ENCODE measurements at places on chromosomes 4 and X.

DNA sequence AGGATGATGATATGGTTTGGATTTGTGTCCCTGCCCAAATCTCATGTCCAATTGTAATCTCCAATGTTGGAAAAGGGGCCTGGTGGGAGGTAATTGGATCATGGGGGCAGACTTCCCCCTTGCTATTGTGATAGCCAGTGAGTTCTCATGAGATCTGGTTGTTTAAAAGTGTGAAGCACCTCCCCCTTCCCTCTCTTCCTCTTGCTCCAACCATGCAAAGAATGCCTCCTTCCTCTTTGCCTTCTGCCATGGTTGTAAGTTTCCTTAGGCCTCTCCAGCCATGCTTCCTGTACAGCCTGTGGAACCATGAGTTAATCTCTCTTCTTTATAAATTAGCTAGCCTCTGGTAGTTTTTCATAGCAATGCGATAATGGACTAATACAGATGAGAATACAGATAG, 19.7 kb upstream of the ALG13 start:
- no peak for DNase-seq

GRCh38 chrX:103685396-103685795, 1.1 kb downstream of the MORF4L2 start:
- no peak for DNase-seq

GRCh38 chr4:76993787-76994641, 44.5 kb downstream of the SEPTIN11 start:
- DNase-seq = no peak

DNA sequence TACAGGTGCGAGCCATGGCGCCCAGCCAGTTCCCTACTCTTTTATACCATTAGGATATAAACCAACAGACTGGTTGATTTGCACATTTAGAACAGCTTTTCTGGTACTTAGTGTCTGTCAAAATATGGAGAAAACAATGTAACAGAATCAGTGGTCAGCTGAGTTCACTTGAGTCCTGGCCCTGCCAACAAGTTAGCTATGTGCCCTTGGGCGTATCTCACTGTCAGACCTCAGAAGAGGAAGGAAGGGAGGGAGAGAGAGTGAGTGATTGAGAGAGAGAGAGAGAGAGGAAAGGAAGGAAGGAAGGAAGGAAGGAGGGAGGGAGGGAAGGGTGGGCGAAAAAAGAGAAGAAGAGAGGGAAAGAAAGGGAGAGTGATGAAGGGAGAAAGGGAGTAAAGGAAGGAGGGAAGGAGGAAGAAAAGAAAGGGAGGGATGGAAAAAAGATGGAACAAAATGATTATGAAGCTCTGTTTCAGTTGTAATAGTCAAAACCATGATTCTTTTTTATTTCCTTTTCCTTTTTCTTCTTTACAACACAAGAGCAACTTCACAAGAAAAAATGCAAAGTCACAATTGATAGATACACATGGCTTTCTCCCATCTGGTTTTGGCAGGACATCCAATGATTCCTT, 55.7 kb upstream of the PDGFRA start:
- no peak for DNase-seq

- no peak for DNase-seq
Observed at GRCh38 chr4:184288451-184289178, 70.9 kb upstream of the ENPP6 start.

DNA sequence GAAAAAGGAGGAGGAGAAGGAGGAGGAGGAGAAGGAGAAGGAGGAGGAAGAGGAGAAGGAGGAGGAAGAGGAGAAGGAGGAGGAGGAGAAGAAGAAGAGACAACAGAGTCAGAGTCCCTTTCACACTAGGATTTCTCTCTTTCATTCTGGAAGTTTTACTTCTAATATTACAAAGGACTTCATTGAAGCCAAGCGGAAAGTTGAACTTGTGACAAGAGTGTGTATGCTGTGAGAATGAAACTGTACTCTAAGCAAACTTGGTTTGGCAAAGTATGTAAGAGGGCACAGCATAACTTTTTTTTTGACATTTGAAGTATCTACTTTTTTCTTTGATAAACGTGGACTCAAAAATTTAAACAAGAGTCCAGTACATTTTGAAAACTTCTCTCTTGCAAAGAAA, 48.0 kb downstream of the CXCL8 start:
- DNase-seq = no peak

- peak; percentile 86 for DNase-seq
Observed at GRCh38 chr4:145299380-145300076, 119.1 kb upstream of the OTUD4 start.

DNA sequence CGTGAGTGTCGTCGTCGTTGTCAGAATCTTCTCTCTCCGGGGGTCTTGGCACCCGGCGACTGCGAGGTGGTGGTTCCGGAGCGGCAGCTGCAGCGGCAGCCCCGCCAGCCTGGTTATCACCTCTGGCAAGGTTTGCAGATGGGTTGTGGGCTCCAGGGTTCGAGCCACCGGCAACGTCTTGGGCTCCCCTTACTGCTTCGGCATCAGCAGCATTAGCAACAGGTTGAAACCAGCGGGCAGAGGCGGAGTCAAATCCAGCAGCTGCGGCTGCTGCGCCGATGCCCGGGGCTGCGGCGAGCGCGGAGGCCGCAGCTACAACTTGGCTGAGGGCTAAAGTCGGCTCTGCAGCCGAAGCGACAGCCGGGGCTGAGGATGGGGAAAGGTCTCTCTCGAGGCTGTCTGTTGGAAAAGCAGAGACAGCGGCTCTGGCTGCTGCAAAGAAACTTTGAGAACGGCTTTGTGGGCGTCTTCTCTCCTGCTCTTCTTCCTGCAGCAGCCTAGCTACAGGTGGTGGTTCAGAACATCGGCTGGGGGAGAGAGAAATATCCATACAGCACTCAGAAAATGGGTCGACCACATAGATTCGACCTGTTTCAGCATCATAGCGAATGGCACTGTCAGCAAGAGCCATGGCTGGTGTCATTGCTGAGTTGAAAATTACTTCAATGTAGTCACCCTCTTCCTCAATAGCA, 3.6 kb downstream of the IRS4 start:
- DNase-seq = no peak

DNA sequence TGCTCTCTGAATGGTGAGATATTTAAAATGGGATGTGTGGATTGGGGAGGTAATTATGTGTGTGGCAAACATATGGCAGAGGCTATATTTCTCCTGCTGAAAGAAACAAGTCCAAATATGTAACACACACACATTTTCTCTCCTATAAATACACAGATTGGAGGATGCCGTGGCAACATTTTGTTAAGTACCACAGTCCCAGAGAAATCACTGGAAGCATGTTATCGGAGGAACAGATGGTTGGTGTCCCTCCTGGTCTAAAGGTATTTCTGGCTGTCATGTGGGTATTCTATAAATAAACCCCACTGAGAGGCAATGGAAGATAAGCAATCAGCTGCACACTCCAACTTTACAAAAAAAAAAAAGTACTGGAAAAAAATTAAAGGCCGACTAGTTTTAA, 528.3 kb upstream of the BOD1L1 start:
- no peak for DNase-seq

GRCh38 chr4:126306152-126306869, 991.6 kb downstream of the FAT4 start:
- DNase-seq = no peak

- no peak for DNase-seq
Observed at GRCh38 chrX:51407520-51408409, 75.1 kb downstream of the NUDT10 start.

- DNase-seq = no peak
Observed at GRCh38 chrX:103398421-103398864, 22.1 kb downstream of the BEX3 start.

GRCh38 chrX:19689170-19689779, 174.0 kb upstream of the MAP3K15 start:
- DNase-seq = no peak

DNA sequence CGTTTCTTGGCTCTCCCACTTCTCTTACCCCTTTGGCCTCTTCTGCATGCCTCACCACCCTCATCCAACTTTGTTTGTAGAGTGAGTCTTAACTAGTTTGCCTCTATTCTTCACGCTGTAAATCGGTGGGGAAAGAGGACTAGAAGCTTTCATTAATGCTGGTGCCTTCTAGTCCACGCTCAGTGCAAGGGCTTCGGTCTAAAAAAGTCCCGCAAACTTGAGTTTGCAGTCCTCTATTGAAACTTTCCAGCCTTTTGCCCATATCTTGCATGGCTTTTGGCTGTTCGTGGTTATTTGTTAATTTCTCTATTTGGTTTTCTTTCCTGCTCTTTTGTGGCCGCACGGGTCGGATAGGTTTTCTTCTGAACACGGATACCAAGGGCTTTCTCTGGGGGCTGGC, 868 bp downstream of the DACH2 start:
- no peak for DNase-seq

DNA sequence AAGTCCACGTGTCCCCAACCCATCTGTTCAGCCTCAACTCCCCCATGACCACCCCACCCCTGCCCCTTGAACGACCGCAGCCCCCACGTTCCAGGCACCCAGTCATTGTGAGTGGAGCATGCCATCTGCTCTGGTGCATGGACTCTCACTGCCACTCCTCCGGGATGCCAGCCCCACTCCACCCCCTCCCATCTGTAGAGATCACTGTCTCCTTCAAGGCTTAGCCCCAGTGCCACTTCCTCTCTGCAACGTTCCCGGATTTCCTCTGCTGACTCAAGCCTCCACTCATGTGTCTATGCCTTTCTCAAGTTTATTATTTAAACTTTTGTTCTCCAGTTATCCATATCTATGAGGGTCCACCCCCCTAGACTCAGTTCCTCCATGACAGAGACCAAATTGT, 54.0 kb downstream of the MAML3 start:
- no peak for DNase-seq

DNA sequence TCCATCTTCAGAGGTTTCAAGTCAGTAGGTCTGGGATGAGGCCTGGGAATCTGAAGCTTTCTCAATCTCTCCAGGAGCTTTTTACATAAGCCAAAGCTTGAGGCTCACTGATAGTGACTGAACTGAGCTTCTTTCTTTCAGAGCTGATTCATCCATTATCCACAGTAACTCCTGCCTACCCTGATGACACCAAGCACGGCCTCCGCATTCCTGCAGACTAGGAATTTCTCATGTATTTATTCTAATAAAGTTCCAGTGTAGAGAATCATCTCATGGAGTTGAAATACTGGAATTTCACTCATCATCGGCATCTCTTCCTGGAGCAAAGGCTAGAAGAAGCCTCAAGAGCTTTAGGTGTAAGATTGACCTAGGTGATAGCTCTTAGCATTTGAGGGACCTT, 12.1 kb upstream of the DCTD start:
- no peak for DNase-seq

GRCh38 chrX:13433298-13433605, 113.4 kb upstream of the ATXN3L start:
- DNase-seq = no peak

DNA sequence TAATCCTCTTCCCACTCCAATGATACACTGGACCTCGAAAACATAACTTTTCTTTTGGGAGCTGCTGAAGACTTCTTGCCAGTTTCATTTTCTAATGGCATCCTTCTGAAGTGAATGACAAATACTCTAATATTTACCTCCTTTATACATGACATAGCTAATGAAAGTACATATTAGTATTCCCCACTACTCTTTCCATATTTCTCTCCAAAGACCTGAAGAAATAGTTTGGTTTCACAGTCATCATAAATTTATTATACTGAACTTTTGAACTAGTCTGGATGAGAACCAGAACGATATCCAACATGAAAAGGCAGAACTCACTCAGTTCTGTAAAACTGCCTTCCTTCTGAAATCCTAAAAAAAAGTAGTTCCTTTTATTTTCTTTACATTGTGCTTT, 139.1 kb downstream of the GPC3 start:
- DNase-seq = no peak

DNA sequence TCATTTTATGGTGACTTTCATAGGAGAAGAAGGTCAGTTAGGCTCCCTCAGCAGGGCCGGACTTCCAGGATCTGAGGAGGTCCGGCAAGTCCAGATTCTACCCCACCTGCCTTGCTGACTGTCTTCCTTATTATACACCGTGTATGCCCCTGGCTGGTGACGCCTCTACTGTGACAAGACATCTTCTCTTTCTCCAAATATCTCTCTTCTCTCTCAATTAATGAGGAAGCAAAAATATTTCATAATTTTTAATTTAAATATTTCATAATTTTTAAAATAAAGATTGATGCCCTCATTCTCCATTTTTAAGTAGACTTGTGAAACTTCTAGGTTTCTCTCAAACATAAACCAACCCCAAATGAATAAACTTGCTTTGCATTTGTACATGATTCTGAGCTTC, 202.5 kb downstream of the NSUN7 start:
- DNase-seq = no peak

- DNase-seq = no peak
Observed at GRCh38 chr4:169810325-169811323, 52.9 kb upstream of the HPF1 start.

GRCh38 chr4:178917756-178918155, 1475.5 kb upstream of the AGA start:
- DNase-seq = no peak

DNA sequence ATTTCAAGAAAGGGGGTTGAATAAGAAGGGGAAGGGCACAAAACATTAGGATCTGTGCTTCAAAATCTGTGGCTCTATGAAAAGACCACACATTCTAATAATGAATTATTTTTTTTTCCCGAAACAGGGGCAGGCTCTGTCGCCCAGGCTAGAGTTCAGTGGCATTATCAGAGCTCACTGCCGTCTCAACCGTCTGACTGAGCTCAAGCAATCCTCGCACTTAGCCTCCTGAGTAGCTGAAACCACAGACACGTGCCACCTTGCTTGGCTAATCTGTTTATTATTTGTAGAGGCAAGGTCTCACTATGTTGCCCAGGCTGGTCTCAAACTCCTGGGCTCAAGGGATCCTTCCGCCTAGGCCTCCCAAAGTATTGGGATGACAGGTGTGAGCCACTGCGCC, 33.4 kb downstream of the ACSL1 start:
- no peak for DNase-seq

GRCh38 chr4:130077275-130077674, 981.3 kb downstream of the C4orf33 start:
- DNase-seq = no peak

DNA sequence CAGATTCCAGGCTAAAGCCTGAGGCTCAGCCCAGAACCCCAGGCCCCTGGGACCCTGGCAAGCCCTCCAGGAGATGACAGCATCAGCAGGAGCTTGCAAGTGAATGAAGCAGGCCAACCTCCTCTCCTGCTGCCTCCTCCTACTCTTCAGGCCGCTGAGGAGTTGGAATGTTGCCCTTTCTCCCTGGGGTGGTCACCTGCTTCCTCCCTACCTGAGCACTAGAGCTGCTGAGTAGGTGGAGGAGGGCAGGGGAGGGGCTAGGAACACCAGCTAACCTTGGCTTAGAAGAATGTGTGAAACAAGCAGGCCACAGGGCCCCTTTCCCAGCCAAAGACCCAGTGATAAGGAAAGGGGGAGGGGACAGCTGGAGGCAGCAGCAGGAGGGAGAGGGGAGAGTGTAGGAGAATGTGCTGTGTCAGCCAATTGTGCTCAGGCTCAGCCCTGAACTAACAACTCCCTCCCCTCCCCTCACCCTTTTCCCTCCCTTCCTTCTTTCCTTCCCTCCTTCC, 58.0 kb downstream of the PJA1 start:
- DNase-seq = no peak

GRCh38 chrX:47078129-47079043, at the start of gene RGN:
TSS of gene RGN (plus strand) at chrX:47078443. CDS start at chrX:47081145, 2,702 bp downstream.
- no peak for DNase-seq

- peak; percentile 31 for DNase-seq
Observed at GRCh38 chr4:36399762-36400353, 118.4 kb downstream of the DTHD1 start.
